ENCODE measurements at places on chromosomes 1 and 21.

GRCh38 chr1:156664767-156665411, 12.3 kb downstream of the NES start:
- no peak for DNase-seq

GRCh38 chr1:71448444-71448843, 367.6 kb upstream of the ZRANB2 start:
- no peak for DNase-seq

DNA sequence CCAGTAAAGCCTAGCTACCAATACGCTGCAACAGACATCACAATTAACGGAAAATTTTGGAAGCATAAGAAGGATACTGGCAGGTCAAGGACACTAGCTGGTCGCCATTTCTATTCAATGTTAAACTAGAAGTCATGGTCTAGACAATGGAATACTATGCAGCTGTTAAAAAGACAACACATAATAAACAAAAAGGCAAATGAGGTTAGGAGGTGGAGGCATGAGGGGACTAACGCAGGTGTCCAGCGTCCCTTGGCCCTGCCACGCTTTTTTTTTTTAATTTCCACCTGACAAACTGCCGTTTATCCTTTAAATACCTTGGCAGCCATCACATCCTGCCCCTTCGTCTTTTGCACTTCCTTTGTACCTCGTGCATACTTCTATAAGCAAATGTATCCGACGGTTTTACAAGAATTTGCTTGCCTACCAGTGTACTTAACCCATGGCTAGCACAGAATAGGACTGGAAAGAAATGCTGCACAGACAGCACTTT, 698 bp upstream of the SLC22A15 start:
- no peak for DNase-seq

DNA sequence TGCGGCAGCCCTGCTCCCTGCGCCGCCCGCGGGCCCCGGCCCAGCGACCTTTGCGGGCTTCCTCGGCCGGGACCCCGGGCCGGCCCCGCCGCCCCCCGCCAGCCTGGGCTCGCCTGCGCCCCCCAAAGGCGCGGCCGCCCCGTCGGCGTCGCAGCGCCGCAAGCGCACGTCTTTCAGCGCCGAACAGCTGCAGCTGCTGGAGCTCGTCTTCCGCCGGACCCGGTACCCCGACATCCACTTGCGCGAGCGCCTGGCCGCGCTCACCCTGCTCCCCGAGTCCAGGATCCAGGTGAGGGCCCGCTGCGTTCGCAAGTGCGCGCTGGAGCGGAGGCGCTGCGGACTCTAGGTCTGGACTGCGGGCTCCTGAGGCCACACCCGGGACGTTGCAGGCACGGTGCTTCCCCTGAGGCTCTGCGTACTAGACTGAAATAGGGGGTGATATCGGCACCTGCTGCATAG, 351 bp downstream of the MIXL1 start:
- no peak for DNase-seq
